ENCODE measurements at places on chromosomes 6 and 20.

DNA sequence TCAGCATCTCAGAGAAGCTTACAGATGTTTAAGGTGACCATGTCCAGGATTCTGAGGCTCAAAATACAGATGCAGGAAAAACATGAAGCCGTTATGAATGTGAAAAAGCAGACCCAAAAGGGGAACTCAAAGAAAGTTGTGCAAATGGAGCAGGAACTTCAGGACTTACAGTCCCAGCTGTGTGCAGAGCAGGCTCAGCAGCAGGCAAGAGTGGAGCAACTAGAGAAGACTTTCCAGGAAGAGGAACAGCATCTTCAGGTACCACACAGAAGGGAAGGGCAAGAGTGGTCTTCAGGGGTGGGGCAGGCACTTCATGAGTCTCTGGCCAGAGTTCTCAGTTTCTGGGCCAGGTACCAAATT lies 15.2 kb downstream of the RNF8 start:
- no peak for DNase-seq

DNA sequence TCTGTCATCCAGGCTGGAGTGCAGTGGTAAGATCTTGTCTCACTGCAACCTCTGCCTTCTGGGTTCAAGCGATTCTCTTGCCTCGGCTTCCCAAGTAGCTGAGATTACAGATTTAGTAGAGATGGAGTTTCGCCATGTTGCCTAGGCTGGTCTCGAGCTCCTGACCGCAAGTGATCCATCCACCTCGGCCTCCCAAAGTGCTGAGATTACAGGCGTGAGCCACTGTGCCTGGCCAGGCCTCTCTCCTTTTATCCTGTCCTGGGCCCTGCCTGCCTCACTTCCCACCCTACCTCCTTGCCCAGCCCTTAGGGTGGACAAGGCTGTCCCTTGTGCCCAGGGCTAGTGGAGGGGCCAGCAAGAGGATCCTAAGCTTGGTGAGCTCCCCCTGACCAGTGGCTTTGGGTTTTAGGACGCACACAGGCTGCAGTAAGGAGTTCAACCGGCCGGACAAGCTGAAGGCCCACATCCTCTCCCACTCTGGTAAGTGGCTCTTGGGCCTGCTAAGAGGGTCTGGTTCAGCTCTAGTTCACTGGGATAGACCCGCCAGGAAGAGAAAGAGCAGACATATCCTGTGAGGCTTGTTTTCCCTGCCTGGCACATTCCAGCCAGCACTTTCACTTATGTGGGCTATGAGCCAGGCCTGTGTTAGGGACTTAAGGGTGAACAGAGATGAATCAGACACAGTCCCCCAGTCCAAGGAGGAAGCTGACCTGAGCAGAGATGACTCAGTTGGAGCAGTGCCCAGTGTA lies 21.9 kb upstream of the CHMP4B start:
- no peak for DNase-seq

DNA sequence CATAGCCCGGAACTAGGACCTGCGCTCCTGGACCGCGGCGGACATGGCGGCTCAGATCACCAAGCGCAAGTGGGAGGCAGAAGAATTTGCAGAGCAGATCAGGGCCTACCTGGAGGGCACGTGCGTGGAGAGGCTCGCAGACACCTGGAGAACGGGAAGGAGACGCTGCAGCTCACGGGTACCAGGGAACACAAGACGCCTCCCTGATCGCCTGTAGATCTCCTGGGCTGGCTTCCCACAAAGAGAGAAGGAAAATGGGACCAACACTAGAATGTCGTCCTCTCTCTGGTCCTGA lies 15.1 kb upstream of the HLA-A start:
- no peak for DNase-seq

DNA sequence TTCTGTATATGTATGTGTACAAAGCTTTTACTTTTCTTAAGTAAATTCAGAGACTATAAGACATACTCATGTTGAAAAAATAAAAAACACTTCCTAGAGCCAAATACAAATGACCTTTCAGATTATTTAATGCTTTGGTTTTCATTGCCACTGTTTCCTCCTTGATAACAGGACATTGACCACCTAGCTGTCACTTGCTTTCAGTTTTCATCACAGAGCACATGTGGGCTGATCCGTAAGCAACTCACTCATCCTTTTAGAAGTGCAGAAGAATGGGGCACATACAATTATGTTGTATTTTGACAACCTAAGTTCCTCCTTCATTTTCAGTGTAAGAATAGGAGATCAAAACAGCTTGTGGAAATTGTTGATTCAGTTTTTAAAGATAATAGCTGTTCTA lies 6.2 kb downstream of the ZBTB2 start:
- DNase-seq: no peak

GRCh38 chr6:108801366-108801765 lies 46.9 kb upstream of the ARMC2 start:
- DNase-seq: no peak

DNA sequence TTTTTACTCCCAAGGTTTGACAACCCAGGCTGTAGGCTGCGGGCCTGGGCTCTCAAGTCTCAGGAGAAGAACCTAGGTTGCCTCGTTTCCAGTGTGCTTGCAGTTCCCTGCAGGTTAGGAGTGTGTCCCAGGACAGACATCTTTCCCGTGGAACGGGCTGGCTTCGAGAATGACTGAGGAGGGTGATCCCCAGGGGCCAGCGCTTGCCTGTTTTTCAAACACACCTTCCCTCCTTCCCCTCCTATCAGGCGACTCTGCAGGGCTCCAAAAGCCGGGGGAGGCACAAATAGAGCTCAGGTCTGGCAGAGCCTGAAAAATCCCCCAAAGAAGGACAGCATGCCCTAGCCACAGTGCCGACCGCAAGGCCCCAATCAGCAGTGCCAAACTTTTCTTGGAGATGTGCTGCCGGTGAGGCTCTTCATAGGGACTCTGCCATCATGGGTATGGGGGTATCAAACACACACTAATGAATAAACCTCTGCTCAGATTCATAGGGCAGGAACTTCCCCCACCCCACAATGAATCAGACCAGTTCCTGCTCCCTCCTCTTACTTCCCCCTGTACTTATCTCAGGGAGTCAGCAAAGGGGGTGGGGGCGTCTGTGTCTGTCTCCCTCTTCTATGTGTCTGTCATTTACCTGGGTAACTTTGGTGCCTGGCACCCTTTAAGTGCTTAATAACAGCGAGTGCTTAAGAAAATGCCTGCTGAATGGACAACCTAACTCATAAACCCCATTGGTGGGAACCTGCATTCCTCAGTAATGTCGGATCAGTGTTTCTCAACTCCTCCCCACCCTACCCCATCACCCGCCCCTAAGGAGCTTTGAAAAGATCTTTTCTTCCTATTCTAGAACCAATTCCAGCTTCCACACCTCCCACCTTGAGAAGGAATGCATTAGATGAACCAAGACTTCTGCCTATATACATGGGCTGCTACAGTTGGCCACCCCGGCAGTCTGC lies 1.6 kb downstream of the KCNG1 start:
- no peak for DNase-seq

DNA sequence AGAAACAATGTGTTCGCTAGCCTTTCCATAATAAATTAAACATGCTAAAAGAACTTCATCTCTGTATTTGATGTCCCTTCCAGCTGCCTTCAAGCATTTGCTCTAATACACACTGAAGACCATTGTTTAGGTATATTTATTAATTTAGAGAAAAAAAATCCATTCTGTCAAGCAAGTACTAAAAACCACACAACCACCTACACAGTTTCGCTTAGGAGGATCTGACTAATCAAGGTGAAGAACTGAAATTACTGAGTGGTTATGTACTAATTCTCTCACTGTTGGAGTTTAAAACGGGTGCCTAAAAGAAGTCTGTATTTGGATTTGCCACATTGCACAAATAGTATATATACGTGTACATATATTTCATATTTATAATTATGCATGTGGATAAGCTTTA lies 58.9 kb downstream of the GMDS start:
- no peak for DNase-seq

DNA sequence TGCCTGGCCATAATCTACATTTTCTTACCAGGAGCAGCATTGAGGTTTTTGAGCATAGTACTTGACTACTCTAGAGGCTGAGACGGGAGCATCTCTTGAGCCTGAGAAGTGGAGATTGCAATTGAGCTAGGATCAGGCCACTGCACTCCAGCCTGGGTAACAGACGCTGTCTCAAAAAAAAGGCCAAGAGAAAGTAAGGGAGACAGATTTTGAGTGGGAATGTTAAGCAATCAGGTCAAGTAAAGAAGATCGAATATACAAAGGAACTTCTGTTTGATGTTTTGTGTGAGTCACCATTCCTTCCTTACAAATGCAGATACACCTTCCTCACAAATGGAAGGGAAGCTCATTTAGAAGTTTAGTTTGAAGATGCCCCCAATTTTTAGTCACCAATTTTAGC lies 4.4 kb downstream of the PNRC1 start:
- DNase-seq: no peak
